Astrocyte of the cerebellum (primary cell): ENCODE measurements at places on chromosomes 12 and 14.
A peak's percentile ranks its signal among the peaks of the same experiment; 100 is the strongest.

DNA sequence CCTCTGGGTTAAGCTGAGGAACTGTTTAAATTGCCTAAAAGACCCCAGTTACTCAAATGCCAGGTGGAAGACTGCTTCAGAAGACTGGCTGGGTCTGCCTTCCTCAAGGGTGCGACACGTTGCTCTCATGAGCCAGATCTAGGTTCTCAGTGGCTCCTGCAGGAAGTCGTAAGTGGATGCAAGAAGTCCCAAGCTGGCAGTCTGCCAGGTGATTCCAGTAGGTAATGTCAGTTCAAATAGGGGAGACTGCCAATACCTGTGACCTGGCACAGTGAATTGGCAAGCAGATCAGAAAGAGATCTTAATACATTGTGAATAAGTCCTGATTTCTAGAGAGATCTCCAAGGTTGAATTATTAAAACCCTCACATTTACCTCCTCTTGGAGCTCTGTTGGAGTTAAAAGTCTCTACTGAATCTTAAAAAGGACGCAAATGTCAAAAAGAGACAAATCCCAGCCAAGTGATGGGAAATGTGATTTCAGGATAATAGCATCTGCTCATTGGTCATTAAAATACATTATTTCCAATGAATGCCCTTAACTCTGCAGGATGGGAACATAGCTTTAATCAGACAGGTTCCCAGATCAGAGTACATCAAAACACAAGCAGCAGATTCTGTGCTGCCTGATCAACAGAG lies 98.8 kb upstream of the FRMD6 start:
- DNase-seq = no peak

DNA sequence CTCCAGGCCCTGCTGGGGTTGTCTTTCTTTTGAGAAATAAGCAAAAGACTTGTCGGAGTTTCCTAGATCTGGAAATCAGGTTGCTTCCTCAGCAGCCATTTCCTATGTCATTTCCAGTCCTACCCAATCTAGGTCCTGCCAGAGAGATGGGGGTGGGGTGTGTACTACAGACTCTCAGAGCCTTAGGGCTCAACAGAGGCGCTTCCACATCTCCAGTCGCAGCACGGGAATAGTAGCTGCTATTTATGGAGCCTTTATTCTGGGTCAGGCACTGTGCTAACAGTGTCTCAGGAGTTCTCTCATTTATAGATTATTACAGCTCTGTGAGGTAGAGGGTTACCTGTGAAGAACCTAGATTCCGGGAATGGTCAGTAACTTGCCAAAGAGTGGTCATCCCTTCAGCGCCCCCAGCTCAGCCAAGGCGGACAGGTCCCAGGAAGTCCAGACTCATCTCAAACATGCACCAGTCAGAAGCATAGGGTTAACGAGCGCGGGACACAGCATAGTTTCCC lies 21.9 kb downstream of the DHRS2 start:
- DNase-seq = no peak

GRCh38 chr12:3137268-3137781 lies 60.1 kb downstream of the TSPAN9 start:
- no peak for DNase-seq

- DNase-seq = peak; percentile 90
Measured at GRCh38 chr14:59028476-59029202, 159.8 kb upstream of the DAAM1 start.

GRCh38 chr14:32109676-32110547 lies 32.8 kb downstream of the ARHGAP5 start:
- DNase-seq = peak; percentile 44

- DNase-seq = no peak
Measured at GRCh38 chr12:31897781-31898503, 61.3 kb upstream of the RESF1 start.

GRCh38 chr12:132253698-132254480 lies 75.5 kb downstream of the GALNT9 start:
- no peak for DNase-seq

- no peak for DNase-seq
Measured at GRCh38 chr14:64807551-64807950, 72.2 kb downstream of the SPTB start.

- no peak for DNase-seq
Measured at GRCh38 chr12:9933958-9934357, 1.8 kb upstream of the CLEC2A start.

DNA sequence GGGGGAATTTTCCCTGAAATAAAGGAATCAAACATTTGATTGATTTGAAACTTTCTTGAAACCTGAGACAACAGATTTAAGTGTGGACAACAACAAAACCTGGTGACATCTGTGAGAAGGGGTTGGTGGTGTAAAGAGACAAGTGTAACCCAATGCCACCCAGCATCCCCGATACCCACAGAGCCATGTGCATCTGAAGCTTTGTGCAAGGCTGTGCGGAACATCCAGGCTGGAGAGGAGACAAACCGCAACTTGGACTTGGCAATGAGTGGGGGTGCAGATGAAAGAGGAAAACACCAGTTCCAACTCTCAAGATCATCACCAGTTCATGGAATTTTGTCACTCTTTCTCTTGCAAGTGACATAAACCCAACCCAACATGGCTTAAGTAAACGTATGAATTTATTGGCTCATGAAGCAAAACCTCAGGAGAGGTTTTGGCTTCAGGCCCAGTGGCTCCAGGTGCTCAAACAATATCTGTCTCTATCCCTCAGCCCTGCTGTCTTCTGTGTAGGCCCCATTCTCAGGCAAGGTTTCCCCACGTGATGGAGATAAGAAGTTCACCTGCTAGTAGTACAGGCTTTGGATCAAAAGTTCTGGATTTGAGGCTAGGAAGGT lies 55.2 kb upstream of the NTF3 start:
- DNase-seq = no peak

- DNase-seq = no peak
Measured at GRCh38 chr14:96177766-96178375, 26.8 kb upstream of the BDKRB2 start.

DNA sequence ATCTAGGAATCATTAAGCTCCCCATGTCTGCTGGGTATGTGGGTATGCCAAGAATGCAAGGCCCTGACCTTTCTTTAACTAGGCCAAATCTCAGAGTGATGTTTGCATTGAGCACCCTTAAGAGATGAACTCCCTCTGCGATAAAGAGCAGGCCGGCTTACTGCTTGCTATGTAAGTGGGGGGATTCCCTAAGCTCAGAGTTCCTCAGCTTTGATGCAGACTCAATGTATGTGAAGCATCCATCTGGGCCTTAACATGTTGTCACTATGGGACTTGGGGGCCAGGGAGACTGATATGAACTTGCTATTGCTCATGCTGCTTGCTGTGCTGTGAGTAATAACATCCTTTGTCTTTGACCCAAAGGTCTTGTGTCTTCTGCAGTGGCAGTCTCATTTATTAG lies 149.7 kb downstream of the C12orf75 start:
- DNase-seq = no peak

DNA sequence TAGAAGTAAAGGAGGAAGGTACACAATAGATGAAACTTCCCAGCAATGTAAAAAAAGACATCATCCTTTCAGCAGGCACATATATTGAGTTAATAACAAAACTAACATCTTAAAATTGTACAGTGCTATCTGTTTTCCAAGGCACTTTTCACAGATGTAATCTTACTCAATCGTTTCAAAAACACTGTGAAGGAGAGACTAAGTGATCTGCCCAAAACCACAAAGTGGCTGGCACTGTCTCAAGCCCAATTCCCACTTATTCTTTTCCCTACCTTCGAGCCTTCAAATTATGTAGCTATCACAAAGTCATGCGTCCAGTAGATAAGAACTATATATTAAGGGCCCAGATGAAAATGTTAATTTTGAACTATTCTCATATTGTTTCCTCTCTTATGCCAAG lies 193.6 kb upstream of the RASSF8 start:
- peak; percentile 5 for DNase-seq

DNA sequence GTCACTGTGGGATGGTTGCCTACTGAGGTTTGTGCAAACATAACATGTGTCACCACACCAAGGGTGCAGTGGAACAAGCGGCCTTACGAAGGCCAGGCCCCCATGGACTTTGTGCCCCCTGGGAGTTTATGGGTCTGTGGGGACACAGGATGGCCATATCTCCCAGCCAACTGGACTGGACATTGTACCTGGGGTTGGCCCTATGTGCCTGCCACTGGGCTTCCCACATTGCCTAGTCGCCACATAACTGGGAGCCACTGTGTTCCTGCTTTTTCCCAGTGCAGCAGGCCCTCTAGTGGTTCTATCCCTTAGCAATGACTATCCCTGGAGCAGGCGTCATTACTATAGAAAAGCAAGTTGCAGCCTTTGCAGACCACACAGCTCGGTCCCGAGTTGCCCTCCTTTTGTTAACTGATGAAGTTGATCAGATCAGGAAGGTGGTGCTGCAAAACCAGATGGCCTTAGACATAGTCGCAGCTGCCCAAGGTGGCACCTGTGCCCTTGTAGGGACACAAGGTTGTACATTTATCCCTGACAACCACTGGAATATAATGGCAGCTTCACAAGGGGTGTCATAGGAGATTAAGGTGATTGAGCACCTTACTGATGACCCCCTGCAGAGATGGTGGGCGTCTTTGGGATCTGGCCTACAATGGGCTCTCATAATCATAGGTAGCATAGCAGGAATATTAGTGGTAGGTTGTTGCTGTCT lies 15.2 kb upstream of the RNASE12 start:
- no peak for DNase-seq

DNA sequence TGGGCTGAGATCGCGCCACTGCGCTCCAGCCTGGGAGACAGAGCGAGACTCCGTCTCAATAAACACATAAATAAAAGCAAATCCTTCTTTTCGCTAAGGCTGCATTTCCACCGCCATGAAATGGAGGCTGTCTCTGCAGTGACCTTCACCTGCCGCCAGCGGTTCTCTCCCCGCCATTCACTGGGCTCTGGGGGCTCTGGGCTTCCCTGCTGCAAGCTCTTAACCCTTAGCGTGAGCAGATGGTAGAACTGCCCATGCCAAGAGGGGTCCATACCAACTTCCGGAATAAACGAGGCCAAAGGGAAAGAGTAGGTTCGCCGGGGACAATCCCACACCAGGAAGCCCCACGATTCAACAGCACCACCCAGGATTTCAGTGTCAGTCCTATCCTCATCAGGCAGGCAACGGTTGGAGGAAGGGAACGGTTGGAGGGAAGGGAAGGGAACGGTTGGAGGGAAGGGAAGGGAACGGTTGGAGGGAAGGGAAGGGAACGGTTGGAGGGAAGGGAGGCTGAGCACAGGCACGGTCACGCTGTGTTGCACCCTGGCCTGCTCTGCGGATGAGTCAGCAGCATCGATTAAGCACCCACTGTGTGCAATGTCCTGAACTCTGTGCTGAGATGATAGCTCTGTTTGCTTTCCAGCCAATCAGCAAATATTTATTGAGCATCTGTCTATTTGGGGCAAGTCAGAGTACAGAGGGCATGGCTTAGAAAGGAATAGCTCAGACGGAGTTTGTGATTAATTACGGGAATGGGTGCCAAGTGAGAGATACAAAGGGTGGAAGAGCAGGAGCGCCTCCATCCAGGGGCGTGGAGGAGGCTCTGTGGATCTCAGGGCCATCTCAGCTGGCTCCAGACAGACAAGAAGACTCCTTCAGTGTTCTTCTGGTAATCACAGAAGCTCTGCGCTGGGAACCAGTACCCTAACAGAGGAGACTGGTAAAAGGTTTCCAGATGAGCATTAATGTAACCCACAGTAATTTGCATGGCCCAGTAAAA lies 77.9 kb downstream of the NINJ2 start:
- no peak for DNase-seq

DNA sequence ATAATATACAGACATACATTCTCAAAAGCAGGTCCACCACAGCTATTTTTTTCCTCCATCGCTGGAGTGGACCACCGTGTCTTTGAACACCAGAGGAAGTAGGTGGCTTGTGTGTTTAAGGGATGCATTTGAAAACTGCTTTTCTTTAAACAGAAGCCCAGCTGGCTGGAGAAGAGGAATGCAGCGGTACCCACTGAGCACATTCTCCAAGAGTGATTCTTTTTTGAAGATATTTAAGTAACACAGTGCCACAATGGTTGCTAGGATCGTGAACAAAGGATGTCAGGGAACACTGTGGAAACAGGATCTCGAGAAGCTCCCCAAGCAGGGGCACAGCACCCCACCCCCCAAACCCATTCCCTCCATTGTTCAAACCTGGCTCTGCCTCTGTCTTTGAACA lies 286.6 kb upstream of the PWP1 start:
- peak; percentile 60 for DNase-seq

- peak; percentile 96 for DNase-seq
Measured at GRCh38 chr12:92899386-92900001, 29.6 kb downstream of the EEA1 start.

GRCh38 chr14:99176156-99176945 lies 95.6 kb downstream of the BCL11B start:
- no peak for DNase-seq

DNA sequence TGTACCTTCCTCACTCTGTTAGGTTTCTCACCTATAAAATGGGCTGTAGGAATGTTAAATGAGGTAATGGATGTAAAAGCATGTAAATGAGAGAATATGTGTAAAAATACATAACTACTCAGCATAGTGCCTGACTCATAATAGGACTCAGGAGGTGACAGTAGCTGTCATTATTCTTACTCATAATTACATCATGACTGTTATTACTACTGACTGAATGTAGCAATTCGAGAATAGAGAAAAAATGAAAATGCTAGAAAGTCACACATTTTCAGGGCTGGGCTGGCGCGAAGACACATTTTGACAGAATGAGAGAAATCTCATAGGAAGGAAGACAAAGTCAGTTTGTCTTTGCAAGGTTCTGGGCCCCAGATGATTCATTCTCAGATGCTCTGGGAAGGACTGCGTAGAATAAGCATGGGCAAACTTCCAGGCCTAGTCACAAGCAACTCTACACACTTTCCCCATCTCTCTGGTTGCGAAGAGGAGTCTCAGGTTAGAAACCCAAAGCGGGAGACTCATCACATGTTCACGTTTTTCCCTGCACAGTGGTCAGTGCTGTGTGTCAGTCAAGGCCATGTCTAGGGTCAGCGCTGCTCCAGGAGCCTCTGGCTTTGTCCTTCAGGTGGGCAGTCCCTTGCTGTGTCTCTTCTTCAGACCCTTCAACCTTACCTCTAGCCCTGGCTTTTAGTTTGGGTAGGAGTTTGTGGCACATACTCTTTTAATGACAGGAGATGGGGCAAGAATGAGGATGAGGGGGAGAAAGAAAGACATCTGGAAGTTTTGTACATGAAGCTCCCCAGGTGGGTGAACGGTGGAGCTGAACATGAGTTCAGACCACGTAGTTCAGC lies 8.4 kb downstream of the GPRC5A start:
- DNase-seq = peak; percentile 79

DNA sequence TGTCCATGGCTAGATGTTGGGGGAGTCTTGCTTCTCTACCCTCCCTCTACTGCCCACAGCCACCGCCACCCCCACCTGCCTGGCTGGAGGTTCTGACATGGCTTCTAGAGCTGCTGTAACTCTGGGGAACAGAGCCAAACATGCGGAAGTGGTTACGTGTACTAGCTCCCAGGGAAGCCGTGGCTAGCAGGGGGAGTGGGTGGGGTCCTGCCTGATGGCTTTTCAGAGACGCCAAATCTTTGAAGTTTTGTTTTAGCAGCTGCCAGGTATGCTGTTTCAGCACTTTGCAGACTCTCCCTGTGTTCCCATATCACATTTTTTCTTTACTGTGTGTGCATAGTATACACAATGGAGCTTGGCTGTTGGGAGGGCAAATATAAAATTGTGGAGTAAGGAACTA lies 150.3 kb downstream of the TGFB3 start:
- peak; percentile 83 for DNase-seq

GRCh38 chr14:65303190-65303898 lies 109.2 kb upstream of the FUT8 start:
- no peak for DNase-seq
